Activated T-cell treated with anti-CD3 and anti-CD28 coated beads, Interleukin-2, amount 50 U/mL, for 4 hours (primary cell): ENCODE measurements at places on chromosomes 5 and 9. TPM values are rescaled to one million over a fixed set of nuclear protein-coding genes. Genes with fewer than 3 reads are reported as not detected.

DNA sequence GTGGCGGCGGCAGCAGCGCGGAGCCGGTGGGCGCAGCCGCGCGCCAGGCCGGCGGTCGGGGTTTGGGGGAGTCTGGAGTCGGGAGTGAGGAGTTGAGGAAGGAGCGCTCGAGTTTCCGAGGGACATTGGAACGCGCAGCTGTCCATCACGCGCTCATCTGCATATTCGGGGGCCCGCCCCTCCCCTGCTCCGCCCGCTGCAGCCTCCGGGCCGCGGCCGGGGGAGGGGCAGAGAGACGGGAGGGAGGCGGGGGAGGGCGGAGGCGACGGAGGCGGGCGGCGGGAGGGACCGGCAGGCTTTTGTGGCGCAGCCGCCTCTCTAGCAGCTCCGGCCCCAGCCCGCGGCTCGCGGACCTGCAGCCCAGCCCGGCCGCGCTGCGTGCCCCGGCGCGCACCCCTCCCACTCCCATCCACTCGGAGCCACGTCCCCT, at the start of gene IRX2:
TSS of gene IRX2 (minus strand) at position 86 of the 430 bp plus-strand sequence. CDS start 264 bp downstream, outside the sequence.
- no peak for DNase-seq

DNA sequence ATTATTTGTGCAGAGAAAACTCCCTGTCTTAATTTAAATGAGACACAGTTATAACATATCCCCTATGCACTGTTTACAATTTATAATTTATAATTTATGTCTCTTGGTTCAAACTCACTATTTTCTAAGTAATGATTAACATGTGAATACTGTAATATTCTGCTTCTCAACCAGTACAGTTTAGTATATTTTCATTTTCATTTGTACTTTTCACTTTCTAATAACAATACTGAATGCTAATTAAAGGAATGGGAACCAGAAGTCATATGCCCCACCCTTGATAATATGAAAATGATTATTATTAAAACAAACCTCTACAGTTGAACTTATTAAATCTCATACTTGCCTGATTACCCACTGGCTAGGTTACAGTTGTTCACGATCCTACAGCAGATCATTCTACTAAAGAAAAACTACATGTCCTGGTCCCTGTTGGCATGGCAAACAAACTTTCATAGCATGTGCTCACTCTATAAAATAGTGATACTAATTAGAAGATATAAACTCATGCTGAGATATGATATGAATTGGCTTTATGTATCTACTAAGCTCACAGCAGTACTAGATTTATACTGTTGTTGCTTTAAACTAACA, 66.4 kb downstream of the POU5F2 start:
- no peak for DNase-seq

- no peak for DNase-seq
Observed at GRCh38 chr9:114054191-114054690, 23.9 kb downstream of the AMBP start.

DNA sequence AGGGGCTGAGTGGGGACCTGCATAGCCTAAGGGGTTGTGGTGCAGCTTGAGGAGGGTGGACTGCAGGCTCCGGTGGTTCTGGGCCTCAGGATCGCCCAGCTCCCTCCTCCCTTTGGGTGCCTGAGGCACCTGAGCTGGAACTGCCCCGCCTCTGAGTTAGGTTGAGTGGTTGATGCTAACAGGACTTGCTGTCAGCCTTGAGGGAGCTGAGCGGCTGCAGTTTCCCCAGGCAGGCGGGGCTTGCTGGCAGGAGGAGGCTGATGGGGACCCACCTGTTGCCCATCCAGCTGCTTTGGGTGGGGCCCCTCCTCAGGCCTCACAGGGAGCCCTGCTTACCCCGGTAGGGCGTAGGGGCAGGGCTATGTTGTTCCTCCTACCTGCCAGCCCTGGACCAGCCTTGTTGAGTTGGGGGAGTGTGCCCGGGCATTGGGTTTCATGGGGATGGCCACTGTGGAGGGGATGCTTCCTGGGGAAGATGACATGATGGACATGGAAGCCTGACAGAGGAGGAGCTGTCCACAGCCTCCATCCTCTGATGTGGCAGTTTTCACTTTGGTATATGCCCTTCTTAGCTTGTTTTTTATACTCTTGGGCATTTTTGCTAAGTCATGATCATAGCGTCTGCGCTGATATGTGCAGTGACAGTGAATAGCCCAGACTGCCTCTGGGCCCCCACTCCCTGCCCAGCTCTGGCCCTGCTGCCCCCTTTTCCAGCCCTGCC, 14.3 kb downstream of the WNK2 start:
- no peak for DNase-seq

- DNase-seq, result no peak
Observed at GRCh38 chr5:135569755-135570452, 8.9 kb downstream of the CXCL14 start.

GRCh38 chr9:127586537-127586936, 25.5 kb upstream of the STXBP1 start:
- peak; percentile 57 for DNase-seq

The PAEP gene
- not detected for total RNA-seq

The EIF4E1B gene
- total RNA-seq, result not detected

DNA sequence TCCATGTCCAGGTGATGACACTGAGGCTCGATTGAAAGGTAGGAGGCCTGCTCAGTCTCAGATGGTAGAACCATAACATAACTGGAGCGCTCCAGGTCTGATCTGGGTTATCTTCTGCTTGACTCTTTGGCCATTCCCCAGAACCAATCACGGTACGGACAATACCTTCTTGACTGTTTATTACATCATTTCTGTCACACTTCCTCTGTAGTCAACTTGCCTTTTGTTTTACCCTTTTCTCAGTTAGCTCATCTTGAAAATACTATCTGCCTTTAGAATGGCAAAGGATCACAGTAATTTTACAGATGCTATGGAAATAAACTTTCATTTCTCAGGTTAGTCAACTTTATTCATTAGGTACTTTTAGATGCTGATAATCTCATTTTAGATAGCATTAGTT, 22.4 kb downstream of the GLRA1 start:
- no peak for DNase-seq

The JAKMIP2 gene
- 0.56 TPM for total RNA-seq

DNA sequence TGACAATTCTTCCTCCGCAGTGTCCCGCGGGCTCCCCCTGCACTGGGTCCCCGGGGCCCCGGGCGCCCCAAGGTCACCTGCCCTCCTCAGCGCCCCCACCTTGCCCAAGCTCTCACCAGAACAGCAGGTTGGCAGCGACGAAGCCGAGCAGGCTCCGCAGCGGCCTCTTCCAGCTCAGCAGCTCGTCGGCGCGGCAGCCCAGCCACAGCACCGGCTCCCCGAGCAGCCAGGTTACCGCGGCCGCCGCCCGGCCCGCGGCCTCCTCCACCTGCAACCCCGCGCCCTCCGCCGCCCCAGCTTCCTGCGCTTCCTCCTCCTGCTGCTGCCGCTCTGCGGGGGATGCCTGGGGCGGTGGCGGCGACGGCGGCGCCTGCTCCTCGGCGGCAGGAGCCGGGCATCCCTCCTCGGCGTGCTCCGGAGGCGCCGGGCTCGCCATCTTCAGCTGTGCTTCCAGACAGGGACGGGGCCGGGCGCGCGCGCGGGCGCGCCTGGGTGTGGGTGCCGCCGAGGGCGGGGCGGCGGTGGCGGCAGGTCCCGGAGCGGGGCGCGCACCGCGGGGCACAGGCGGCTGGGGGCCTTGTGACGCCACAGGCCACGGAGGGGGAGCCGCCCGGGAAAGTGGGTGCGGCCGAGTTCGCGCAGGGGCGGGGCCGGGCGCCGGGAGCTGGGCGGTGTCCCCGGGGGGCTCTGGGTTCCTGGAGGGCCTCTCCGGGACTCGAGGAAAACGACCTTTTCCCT, at the start of gene RETREG1:
TSS of gene RETREG1 (minus strand) at position 462 of the 738 bp plus-strand sequence. CDS start at position 436, 26 bp downstream.
- DNase-seq, result peak; percentile 83
